ENCODE measurements at places on chromosomes 1 and 21.

DNA sequence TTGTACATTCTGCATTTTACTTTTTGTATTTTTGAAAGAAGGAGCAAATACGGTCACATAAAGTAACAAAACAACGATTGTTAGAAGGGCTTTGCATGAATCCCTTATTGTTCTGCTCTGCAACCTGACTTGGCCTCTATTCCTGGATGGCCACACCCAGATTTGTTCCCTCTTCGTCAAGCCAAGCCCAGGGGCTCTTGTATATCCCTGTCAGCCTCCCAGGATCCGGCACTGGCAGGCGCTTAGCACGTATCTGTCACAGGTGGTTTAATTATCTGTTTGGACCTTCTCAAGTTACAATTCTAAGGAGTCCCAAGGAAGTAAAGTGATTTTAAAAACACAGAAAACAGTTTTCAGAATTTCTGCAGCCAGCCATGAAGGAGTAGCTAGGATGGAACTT, 28.0 kb downstream of the CRYAA start:
- no peak for DNase-seq

DNA sequence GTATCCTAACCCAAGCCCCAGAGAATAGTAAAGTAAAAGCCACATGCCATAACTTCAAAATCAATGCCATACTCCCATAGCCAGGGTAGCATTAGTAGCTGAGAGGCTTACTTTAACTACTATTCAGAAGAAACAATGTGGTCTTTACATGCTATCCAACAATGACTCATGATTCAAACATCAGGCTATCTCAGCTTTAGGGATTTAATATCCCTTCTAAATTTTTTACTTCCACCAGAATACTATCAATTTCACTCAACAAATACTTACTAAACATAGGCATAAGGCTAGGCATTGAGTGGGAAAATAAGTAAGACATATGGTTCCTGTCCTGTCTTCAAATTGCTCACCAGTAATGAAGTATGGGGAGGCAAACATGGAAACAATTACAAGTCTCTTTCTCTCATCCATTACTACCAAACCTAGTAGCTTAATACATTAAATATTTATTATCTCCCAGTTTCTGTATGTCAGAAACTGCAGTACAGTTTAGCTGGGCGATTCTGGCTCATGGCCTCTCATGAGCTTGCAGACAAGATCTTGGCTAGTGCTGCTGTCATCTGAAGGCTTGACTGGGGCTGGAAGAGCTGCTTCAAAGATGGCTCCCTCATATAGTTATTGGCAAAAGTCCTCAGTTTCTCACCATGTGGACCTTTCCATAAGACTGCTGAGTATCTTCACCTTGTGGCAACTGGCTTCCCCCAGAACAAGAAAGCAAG, 30.7 kb downstream of the EVI5 start:
- no peak for DNase-seq

GRCh38 chr1:202162047-202162417, 1.6 kb upstream of the PTPN7 start:
- no peak for DNase-seq

GRCh38 chr1:241356519-241357365, at the start of gene RGS7:
TSS of gene RGS7 (minus strand) at chr1:241357205.
- peak; percentile 82 for DNase-seq

DNA sequence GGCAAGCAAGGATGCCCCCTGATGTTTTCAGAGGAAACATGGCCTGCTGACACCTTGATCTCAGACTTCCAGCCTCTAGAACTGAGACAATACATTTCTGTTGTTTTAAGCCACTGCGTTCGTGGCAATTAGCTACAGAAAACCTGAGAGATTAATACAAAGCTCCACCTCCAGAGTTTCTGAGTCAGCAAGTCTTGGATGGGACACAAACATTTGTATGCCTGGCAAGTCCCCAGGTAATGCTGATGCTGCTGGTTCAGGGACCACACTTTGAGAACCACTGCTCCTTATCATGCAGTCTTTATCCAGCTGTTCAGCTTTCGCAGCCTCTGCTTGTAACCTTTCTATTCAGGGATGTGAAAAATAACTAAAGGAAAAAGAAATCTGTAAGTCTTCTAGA, 565.7 kb upstream of the PLXNA2 start:
- no peak for DNase-seq

DNA sequence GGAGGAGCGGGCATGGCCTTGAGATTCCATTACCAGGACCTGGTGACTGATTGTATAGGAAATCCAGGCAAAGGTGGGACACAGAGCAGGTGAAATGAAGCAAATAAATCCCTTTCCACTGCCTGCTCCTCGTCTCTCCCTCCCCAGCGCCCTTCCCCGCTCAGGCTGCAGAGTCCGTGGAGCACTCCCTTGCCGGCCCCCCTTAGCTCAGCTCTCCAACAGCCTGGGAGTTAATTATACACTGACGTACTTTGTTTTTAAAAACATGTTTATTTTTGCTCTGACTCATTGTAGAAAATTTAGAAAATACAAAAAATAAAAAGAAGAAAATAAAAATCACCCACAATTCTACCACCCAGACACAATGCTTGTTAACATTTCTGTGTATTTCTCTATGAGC, 61.7 kb downstream of the LGR6 start:
- DNase-seq = no peak

- no peak for DNase-seq
Measured at GRCh38 chr1:32273391-32274208, 18.3 kb upstream of the HDAC1 start.

DNA sequence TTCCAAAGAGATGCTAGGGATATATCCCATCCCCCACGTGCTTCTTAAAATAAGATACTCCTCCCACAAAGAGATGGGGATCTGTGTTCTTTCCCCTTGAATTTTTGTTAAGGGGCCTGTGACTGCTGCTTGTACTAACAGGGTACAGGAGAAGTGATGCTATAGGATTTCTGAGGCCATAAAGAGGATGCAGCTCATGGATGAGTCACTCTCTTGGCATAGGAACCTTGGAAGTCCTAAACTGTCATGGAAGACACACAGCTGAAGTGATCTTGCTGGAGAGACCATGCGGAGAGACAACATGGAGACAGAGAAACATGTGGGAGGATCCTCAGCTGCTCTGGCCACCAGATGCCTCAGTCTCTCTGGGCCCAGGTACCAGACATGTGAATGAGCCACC, 157.2 kb downstream of the S1PR1 start:
- DNase-seq = no peak

DNA sequence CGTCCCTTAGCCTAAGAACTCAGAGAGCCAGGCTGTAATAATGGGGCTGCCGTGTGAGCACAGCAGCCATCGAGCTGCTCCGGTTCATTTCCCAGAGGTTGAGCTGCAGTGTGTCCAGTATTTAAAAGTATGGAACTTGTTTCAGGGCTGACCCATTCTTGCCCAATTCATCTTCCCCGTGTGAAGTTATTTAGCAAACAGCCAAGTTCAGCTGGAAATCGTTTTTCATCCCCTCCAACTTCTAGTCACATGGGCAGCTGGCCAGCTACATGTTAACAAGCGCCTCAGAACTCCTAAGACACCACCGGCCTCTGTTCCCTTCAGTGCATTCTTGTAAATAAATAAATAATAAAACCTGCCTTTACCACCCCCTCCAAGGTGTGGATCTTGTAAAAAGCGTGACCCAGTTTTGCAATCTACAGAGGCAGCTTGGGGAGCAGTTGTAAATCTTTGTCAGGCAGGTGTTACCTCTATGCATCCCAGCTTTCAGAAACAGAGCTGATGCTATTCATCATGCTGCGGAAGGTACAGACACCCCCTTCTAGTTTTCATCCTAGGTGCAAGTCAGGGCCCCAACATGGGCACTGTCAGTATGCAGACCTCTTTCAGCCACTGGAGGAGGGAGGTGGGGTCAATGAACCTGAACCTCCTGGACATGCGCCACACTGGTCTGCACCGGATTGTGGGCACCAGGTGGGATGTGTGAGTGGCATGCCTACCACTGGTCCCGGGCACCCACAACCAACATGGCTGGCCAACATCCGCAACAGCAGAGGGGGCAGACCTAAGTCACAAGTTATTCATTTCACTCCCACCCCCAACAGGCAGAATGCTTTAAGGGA, 18.7 kb upstream of the KNCN start:
- no peak for DNase-seq

GRCh38 chr1:22056936-22057335, 4.4 kb downstream of the CDC42 start:
- no peak for DNase-seq

DNA sequence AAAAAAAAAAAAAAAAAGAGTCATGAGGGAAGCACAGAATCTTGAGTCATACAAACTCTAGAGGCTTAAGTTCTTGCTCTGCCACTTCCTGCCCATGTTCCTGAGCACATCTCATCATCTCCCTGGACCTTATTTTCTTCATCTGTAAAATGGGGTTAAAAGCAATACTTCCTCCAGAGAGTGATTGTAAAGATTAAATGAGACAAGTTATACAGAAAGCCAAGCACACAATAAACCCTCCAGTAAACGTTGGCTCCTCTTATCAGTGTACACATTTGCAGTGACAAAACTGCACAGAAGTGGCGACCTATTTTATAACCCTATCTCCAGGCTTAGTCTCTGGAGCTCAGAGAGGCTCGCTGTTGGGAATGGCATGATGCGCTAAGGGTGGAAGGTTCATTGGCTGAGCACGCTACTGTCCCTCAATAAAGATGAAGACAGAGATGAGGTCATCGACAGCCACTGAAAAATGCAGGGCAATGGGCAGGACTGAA, 82.1 kb downstream of the RRAGC start:
- DNase-seq = no peak

DNA sequence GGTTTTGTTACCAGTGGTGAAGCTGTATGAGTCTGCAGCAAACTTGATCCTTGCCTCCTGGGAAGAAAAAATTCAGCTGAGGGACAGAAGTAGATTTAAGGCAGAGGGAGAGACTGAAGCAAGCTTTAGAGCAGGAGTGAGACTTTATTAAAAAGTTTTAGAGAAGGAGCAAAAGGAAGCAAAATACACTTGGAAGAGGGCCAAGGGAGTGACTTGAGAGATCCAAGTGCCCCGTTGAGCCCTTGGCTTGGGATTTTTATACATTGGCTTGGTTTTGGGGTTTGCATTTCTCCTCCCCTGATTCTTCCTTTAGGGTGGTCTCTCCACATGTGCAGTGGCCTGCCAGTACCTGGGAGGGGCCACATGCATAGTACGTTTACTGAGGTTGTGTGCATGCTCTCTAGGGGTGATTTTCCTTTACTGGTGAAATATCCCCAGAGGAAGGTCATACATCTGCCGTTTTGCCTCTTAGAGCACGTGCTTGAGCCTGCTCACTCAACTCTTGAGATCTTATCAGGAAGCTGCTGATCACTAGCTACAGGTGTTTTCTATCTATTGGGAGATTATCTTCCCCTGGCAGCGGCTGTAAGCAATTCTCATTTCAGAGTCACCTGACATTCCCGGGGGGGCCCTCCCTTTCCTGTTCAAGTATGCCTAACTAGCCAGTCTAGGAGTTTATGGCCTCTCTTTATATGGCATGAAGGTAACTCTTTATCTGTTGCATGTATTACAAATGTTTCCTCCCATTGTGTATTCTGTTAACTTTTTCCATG, 20.3 kb downstream of the FASLG start:
- DNase-seq = no peak

DNA sequence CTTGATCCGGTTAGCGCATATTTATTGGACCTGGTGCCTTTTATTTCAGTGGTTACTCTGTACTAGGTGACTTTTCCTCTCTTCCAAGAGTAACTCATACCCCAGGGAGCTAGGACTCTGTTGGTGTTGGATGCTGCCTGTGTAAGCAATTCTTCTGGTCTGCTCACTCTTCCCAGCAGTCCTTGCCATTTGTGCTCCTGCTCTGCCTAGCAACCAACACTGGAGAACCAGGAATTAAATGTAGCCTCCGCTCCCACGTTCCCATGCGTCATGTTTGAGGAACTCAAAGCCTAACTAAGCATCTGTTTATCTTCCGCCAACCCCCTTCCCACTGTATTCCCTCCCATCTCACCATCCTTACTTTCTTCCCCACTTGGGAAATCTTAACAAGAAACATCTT, 65.7 kb upstream of the RAVER2 start:
- DNase-seq = no peak

DNA sequence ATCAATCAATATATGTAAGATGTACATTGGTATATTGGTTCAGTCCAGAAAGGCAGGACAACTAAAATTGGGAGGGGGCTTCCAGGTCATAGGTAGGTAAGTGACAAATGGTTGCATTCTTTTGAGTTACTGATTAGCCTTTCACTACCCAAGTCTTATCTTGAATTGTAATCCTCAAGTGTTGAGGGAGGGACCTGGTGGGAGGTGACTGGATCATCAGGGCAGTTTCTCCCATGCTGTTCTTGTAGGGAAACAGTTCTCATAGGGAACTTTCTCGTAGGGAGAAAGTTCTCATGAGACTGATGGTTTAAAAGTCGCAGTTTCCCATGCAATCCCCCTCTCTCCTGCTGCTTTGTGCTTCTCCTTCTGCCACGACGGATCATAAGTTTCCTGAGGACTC, 809.2 kb downstream of the KCNT2 start:
- no peak for DNase-seq

- DNase-seq = no peak
Measured at GRCh38 chr1:110570307-110570706, 35.9 kb downstream of the KCNA2 start.

DNA sequence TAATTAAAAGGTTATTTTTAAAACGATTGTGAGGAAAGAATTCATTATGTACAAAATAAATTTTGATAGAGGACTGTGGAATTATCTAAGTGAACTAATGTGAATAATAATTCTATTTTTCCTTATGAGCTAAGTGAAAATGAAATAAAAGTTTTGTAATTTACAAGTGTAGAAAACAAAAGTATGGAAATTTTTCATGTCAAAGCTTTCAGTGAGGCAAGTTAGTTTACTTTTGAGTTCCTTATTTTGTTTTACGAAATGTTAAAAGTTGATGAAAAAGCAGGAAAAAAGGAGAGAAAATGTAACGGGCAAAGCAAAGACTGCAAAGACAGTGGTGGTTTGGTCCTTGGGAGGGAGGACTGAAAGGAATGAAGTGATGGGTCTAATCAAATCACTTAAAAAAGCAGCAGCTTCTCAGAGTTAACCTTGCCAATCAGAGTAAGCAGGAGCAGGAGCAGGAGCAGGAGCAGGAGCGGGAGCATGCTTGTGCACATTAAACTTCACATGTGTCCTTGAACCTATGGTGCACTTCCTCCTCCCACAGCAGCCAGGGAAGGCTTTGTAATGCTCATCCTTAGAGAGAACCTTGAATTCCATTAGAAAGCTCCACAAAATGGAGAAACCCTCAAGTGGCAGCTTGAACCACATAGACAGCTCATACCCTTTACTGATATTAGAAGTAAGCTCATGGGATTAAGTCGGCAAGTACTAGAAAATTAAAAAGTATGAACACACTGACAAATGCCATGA, 133.4 kb downstream of the LHX4 start:
- no peak for DNase-seq

DNA sequence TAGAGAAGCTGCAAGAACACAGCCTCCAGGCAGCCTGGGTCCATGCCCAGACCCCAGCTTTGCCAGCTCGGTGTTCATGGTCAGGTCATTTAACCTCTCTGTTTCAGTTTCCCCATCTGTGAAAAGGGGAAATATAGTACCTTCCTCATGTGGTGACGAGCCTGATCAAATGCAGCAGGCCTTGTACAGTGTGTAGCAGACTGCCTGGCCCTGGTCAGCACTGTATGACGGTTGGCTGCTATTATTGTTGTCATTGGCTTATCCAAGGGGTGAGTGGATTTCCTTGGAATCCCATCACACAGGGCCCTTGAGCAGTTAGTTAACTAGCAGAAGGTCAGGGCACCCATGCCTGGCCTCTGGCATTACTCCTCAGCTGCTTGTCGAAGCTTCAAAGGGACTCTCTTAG, 6.6 kb upstream of the TMEM51 start:
- no peak for DNase-seq

Measured in NCI-H1092 treated with DMSO at 0.1 percent for 48 hours (cell line).